ENCODE measurements at places on chromosomes 3 and 15.

DNA sequence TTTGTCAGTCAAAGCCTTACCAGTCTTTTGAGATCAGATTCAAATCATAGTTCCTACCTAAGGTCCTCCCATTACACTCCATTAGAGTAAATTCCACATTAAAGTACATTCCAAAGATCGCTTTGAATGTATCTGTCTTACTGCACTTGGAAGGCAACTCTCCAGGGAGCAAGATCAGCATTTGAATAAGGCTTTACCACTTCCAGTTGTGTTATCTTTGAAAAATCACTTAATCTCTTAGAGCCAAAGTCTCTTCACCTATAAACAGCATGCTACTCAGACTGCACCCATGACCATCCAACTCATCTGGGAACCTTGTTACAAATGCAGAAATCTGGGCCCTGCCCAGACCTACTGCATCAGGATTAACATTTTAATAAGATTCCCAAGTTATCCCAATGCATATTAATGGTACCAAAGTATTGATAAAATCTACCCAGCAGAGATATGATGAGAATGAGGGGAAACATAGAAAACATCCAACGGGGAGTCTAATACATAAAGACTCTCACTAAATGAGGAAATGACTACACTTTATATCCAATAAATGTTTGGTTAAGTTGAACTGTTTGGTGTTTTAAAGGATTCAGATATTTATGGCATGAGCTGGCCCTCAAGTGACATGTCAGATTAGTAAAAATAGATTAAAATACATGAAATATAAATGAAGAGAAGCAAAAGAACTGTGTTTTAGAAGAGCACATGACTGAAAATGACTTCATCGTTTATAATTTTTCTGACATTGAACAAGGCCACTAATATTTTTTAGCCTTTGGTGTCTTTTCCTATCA lies 75.9 kb downstream of the TNIK start:
- DNase-seq: no peak

DNA sequence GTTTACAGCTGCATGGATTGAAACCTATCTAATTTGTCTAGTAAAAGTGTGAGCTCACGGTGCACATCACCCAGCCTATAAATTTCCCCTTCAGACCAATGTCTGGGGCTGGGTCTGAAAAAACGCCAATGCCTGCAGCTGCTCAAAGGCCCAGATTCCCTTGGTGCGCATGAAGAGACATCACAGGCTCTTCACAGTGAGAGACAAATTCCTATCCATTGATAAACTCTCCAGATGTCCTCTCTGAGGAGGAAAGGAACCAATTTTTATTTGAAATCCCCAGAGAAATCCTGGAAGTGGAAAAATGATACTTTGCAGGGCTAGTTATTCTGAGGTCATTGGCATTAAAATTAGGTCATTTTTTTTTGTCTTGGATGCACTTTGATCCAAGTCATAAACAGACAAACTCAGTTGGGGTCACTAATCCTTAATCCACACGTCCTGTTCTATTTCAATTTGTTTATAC lies 360.5 kb downstream of the EPHA3 start:
- DNase-seq: no peak

- no peak for DNase-seq
These were observed 2.8 kb downstream of the EFCAB12 start for GRCh38 chr3:129425619-129426018.

- no peak for DNase-seq
These were observed 8.1 kb downstream of the RMDN3 start for GRCh38 chr15:40746916-40747418.

DNA sequence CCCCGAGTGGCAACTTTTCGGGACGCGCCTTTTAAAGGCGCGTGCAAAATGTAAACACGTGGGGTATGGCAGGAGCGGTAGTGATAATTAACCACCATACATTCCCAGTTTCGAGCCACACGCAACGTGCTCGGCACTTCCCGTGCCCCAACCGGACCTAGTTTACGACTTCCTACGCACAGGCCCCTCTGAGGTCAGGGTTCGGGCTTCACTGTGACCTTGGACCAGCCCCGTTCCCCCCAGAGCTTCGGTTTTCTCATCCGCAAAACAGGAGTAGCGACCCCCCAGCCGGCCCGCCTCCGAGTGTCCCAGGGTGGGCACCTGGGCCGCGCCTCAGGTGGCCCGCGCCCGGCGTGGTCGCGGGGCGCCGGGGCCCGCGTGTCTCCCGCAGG lies 451 bp downstream of the CHCHD4 start:
- DNase-seq: peak; percentile 70

DNA sequence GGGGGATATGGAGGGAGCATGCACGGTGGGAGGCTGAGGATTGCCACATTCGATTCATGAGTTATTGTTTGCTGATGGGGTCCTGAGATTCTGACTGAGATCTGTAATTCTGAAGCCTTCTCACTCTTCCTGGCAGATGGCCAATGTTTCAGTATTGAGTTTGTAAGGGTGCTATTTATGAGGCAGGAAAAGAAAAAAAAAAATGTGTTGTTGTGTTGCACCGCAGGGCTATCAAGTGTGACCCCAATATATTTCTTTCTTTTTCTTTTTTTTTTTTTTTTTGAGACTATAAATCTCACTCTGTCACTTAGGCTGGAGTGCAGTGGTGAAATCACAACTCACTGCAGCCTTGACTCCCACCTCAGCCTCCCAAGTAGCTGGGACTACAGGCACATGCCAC lies 3.2 kb upstream of the SENP2 start:
- DNase-seq: no peak

GRCh38 chr3:10986592-10986991 lies 6.0 kb upstream of the SLC6A1 start:
- DNase-seq: no peak

DNA sequence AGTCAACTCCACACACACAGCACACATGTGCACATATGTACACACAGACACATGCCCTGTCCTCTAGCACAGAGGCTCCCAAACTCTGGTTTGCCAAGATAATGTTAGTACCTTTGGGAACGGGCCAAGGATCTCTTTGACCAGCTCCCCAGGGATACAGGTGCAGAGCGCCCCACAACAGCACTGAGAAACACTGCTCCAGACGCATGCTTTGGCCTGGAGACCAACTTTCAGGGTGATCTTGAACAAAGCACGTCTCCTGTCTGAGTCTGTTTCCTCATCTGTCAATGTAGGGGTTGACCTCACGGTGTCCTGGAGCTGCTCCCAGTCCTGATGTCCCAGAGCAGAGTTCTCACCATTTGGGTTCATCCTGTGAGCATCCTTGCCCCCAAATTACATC lies 15.9 kb upstream of the SKOR1 start:
- no peak for DNase-seq

- no peak for DNase-seq
These were observed 4.0 kb upstream of the FMN1 start for GRCh38 chr15:33198541-33198940.

DNA sequence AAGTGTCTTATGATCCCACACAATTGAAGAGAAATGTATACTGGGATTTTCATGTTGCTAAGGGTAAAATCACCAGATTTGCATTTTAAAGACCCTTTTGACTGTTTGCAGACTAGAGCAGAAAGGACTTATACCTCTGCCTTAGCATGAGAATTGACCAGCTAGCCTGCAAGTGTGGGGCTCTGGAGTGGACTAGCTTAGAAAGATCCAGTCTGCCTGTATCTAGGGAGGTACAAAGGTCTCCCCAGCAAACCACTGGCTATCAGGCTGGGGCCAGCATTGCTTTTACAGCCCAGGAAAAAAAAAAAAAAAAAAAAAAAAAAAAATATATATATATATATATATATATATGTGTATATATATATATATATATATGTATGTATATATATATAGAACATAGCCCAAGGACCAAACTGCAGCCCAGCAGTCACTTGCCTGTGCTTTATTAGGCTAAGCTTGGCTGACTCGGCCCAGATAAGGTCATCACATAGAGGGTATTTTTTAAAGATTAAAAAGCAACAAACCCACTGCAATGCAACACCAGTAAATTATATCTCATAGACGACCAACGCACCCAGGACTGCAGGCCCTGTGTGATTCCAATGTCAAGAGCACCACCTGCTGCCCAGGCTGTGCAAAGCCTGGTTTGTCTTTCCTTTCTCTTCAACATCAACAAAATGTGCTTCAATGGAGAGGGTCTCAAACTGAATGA lies 63.7 kb downstream of the DCLK3 start:
- DNase-seq: peak; percentile 42

- DNase-seq: no peak
These were observed 128.4 kb downstream of the ZBTB20 start for GRCh38 chr3:115018694-115019093.

- no peak for DNase-seq
These were observed 3.0 kb downstream of the ATP13A3 start for GRCh38 chr3:194483850-194484249.

DNA sequence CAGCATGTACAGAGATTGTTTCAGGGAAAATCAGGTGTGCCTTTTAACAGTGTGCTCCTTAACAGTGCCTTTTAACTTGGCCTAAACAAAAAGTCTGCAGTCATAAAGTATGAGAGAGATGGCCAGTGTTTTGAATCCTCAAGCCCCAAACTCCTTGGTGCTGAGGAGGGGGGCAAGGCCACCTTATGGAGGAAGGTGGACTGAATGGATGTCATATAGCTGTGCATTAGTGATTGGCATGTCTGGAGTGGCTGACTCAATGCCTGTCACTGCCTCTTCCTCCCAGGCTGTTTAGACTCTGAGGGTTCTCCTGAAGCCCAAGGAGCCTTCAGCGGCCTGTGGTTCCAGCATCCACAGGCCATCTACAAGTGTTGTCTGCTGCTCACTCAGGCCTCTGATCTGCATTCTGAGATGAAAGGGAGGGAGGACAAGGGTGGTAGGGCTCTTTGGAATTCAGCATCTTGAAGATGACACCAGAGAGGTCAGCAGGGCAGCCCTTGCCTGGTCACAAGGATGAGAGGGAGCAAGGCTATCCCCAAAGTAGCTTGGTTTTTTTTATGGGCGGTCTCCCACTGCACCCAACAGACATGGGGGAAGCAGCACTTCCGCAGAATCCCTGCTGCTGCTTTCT lies 1.5 kb downstream of the FOXL2NB start:
- DNase-seq: no peak

- DNase-seq: no peak
These were observed at the start of gene KCNAB1 for GRCh38 chr3:156120528-156121251. TSS of gene KCNAB1 (plus strand) at chr3:156120578.

- DNase-seq: no peak
These were observed 50.5 kb downstream of the UBE2E1 start for GRCh38 chr3:23856286-23856685.

DNA sequence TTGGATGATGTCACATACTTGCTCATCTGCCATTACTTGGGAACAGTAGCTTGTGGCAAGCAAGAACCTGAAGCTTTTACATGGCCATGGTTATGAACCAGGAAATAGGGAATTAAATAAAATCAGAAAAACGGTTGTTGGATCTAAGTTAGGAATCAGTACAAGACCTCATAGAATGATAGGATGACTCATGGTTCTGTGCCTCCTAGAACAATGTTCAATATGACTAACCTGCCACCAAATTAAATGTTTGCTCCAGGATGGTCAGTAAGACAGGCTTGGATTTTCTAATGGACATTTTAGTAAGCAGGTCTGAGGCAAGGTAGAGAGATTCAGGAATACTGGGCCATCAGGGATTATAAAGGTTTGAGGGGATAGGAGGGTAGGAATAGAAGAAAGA lies 218.9 kb downstream of the PLOD2 start:
- DNase-seq: no peak

DNA sequence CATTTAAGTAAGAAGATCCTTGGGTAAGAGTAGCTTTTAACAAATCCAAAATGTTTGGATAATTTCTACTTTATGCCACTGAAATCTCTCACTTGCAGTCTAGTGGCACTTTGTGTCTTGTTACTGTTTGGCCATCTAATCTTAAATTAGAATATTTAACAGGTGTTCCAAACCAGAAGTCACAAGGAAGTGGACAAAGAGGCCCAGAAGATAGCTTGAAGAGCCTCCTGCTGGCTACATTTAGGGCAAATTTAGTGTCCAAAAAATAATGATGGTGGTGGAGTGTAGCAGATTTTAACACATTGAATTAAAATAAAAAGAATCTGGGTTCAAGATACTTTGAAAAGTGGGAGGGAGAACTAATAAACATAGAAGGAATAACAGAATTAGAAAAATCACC lies 172.2 kb downstream of the GHSR start:
- DNase-seq: no peak

GRCh38 chr15:49901996-49902684 lies 216.9 kb downstream of the ATP8B4 start:
- peak; percentile 72 for DNase-seq

DNA sequence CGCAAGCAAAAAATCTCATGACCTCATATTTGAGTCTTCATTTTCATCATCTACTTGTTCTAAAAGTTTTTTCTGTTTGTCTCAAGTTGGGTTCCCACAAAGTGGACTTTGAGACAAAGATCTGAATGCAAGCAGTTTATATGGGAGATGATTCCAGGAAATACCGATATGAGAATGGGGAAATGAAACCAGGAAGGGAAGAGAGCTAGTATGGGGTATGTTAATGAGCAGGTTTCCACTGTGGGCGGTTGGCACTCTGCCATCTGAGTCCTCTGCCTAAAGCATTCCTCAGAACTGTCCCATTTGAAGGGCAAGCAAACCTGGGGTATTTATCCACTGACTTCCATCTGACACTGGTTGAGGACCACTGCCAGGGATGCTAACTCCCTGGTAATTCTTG lies 8.8 kb downstream of the ADPRH start:
- DNase-seq: peak; percentile 32

GRCh38 chr15:65914386-65914785 lies 45.1 kb downstream of the RAB11A start:
- DNase-seq: no peak

DNA sequence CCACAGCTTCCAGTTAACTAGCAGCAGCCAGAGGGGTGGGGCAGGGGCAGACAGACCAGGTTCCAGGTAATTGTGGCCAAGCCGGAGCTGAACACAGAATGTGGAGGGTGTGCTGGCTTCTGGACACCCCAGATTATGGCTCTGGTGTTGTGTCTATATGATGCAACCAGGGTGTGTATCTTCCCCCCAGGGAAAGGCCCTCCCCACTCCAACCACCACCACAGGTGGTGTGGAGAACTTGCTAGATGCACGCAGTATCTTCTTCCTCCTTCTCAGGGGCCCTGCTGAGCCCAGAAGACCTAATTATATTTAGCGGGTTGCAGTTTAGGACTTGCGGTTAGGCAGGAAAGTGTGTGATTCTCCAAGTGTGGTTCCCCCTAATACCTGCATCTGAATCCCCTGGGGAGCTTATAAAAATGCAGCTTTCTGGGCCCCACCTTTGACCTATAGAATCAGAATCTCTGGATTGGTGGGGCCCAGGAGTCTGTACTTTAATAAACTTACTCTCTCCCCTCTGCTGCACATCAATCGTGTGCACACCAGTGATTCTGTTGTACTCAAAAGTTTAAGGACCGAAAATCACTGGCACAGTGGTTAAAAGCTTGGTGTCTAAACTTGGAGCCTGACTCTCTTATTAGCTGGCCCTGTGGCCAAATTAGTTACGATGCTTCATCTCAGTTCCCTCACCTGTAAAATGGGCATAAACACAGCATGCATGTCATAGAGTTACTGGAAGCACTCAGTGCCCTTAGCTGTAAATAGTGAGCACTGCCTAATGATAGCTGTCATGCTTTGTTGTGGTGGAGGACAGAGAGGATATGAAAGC lies 379.1 kb upstream of the PROK2 start:
- no peak for DNase-seq

All from putamen (tissue), 1 donor.